ENCODE measurements at places on chromosomes 3 and 15.

DNA sequence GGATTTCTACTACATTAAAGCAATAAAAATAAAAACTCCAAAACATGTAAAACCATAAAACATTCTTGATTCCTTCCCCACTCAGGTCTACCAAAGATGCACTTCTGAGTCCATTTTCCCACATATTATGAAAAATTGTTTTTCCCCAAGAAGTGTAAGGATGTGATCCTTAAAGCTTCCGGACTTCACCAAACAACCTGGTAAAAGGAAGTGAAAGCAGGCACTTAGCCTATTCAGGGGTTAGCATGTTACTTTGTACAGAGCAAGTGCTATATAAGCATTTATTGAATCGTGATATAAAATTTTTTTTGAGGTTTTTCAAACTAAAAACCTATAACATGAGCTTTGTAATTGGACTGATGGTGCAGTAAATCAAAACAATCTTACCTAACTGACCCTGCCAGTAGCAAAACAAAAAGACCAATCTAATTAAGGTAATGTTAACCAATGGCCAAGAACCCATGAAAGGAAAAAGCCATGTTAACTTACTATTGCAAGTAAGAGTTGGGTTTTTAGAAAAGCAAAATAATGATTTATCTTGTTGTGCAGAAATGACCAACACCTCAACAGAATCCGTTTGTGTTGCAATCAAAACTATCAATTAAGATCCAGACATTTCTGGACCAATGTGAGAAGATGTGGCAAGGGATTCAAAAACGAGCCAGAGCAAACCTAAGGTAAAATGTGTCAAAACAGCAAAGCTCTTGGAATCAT, 1.8 kb downstream of the SETD2 start:
- DNase-seq = no peak

- DNase-seq = peak; percentile 49
These were observed 17.5 kb downstream of the FAM240A start for GRCh38 chr3:46629551-46630517.

GRCh38 chr3:160754371-160754854, 1.6 kb upstream of the PPM1L start:
- peak; percentile 64 for DNase-seq

GRCh38 chr3:109532257-109533216, 195.2 kb upstream of the DPPA4 start:
- DNase-seq = peak; percentile 37

GRCh38 chr15:63016234-63016633, 26.3 kb upstream of the TPM1 start:
- DNase-seq = no peak

GRCh38 chr3:192857260-192857661, 60.4 kb downstream of the MB21D2 start:
- no peak for DNase-seq

- no peak for DNase-seq
These were observed 3.3 kb downstream of the PIK3R4 start for GRCh38 chr3:130743354-130743753.

DNA sequence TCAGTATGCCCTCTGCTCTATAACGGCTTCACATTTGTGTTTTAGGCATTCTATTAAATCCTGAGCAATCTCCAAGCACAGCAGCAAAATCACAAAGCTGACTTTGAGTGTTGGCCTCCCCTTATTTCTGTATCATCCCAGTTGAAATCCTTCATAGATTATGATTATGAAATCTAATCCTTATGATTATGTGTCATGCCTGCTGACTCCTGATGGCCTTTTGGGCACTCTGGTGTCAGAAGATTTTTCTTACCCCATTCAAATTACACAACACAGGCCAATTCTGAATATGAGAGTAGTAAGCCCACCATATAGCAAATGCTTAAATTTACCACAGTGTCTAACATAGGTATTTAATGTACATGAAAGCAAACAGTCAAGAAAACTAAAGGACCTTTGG, 34.3 kb downstream of the CDV3 start:
- DNase-seq = no peak

DNA sequence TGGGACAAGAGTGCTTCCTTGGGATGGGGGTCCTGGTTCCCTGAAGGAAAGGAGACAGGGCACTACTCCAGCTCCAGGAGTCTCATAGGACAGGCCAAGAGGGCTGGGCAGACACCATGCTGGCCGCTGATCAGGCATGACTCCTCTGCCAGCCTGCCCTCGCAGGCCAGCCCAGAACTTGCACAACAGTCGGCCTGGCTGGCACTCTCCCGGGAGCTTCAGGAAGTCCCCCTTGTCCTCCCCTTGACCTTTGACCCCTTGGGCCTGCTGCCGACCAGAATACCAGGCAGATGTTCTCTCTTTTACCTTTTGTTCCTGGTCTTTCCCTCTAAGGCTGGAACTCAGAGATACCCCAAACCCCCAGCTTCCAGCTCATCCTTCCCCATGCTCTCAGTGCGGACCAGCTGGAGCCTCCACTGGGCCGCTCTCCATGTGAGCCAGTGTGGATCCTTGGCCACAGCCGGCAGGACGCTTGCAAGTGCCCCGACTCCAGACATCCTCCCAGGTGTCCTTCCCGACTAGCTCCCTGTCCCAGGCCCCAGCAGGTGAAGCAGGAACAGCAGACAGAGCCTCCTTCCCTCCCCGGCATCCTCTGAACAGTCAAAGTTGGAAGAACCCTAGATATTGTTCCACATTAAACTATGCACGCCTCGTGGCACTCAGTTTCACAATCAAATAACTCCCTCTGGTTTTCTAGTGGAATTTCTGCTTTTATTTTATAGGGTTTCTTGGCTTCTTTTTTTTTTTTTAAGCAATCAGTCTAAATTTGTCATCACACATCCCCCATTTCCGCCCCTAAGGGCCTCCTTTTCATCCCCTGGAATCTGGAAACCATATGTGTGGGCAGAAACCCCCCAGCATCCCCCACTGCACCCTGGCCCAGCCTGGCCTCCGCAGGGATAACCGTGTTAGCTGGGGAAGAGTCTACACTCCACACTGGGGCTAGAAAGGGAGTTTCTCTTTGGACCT, 15.7 kb downstream of the VPS18 start:
- no peak for DNase-seq

DNA sequence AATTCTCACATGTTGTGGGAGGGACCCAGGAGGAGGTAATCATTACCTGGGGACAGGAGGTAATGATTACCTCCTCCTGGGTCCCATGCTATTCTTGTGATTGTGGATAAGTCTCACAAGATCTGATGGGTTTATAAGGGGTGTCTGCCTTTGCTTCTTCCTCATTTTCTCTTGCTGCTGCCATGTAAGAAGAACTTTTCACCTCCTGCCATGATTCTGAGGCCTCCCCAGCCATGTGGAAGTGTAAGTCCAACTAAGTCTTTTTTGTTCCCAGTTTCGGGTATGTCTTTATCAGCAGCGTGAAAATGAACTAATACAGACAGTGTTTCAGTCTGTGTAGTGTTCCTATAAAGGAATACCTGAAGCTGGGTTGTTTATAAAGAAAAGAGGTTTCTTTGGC, 13.1 kb upstream of the KCTD6 start:
- no peak for DNase-seq

DNA sequence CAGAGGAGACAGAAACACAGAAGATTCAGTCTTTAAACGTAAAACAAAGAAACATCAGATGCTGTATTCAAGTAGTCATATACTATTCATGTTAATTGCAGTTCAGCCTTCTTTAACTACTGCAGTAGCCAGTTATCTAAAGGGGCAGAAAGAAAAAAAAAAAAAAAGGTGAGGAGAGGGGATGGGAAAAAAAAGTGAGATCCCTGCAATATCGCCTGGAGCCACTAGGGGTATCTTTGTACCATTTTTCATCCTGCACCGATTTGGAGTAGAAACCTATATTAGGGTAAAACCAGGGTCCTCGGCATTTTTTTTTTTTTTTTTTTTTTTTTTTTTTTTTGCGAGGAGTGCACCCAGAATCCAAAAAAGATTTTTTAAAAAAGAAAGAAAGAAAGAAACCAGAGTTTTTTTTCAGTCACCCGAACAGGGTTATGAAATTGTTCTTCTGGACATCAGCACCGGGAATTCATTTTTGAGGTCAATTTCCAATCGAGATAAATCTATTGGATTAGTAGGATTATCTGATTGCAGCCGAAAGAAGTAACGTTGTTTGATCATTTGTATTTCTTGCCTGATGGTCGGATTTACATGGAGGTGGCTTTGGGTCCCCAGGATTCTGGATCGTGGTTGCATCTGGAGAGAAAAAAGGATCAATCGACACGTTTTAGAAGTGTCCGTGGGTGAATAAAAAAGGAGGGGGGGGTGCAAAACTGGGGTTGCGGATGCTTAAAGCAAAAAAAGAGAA, 186.7 kb downstream of the NLGN1 start:
- no peak for DNase-seq

GRCh38 chr3:8652324-8652987, 7.9 kb upstream of the SSUH2 start:
- DNase-seq = no peak

- no peak for DNase-seq
These were observed 144.0 kb downstream of the NSMCE3 start for GRCh38 chr15:29125382-29126207.

DNA sequence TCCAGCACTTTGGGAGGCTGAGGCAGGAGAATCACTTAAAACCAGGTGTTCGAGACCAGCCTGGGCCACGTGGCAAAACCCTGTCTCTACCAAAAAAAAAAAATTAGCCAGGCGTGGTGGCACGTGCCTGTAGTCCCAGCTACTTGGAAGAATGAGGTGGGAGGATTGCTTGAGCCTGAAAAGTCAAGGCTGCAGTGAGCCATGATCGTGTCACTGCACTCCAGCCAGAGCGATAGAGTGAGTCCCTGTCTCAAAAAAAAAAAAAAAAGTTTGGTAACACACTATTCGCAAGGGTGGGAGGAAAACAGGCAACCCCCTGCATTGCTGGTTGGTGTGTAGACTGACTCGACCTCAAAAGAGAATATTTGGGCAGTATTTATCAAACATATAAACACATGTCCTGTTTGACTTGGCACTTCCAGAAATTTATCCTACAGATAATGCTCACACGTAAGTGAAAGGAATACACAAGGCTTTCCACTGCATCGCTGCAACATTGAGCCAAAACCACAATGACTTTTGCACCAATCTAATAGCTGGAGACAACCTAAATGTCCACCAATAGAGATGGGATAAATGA, 3.1 kb upstream of the ANPEP start:
- no peak for DNase-seq

DNA sequence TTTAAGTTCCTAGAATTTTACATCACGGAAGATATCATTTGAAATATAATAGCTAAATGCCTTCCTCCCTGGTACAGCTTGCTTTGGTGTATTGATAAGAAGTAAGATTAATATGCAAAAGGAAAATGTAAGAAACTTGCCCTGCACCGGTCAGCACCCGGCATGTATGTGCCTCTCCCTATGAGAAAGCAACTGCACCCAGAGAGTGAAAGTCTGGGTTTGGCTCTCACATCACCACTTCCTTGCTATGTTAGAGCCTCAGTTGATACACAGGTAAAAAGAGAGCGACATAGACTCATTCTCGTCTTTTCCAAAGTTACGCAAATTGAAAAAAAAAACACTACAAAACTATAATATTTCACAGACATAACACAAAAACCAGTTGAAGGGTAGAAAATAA, 96.7 kb downstream of the FOXP1 start:
- no peak for DNase-seq

DNA sequence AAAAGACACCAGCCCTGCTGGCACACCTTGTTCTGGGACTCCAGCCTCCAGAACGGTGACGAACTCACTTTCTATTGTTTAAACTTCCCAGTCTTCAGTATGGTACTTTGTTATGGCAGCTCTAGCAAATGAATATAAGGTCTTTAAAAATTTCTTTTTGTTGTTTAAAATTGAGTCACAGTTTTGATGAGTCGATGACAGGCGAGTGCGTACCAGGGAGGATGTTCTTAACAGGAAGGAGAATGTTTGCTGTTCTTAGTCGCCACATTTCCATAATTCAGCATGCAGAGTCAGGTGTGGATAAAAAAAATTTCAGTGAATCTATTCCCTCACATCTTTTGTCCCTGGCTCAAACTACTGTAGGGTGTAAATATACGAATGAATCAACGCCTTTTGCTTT, 12.4 kb downstream of the DNASE1L3 start:
- DNase-seq = no peak

DNA sequence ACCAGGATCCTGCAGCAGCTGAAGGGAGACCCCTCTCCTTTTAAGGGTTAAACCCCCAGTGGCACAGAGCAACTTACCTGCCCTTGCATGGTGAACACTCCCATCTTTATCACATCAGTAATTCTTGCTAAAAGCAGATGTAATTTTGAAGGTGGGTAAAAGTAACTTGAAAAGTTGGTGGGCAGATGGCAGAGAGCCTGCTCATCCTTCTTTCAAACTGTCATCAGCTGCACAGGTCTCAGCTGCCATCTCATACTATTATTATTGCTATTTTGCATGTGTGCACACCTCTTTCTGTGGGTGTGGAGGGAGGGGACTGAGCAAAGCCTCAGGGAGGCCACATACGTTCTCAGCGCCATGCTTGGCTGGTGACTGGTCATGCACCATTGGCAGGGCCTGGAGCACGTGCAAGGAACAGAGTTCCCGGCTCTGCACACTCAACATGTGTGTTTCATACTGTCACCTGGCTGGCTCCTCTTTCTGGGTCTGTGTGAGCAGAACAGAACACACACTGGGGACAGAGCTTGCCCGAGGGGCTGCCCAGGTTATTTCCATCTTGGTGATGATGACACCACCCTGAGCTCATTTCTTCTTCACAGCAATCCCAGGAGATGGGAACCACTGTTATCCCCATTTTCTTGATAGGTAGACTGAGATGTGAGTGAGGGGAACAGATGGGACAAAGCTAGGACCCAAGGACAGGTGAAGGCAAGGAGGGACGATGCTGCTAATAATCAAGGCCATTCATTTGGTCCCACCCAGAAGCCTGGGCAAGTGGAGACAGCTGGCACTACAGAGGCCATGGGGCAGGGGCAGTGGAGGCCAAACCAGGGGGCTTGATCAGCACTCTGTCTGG, 95.8 kb upstream of the KLF13 start:
- DNase-seq = peak; percentile 30

DNA sequence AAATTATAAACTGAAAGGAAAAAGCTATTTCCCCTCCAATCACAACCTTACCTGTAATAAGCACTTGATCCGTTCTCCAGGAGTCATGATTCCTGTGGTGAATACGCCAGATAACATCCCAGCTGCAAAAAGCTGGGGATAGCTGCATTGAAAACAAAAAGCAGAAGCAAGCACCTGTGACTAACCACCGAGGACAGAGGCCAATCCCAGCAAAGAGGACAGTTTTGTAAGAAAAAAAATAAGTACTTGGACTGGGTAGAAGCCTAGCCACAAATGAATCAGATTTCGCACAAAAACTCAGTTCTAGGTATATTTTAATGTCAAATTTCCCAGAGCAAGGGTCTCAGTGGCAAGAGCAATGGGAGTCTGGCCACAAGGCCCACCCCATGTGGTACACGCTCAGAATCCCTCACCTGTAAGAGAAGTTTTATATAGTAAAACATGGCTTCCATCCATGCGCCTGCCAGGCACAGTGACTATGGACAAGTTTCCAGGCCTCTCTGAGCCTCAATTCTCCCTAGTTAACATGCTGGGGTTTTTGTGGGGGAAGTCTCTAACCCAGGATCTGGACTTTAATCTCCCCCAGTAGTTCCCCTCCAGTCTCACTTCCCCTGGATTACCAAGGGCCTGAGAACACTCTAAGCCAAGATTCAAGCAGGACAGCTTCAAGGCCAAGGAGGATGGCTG, 19.2 kb downstream of the SLC25A20 start:
- no peak for DNase-seq
